Activated CD4-positive, CD25-positive, alpha-beta regulatory T cell (primary cell): ENCODE measurements at places on chromosomes 4 and X.
A peak's percentile ranks its signal among the peaks of the same experiment; 100 is the strongest.

- DNase-seq = peak; percentile 62
Measured at GRCh38 chrX:11757719-11758399, at the start of gene MSL3. Gene MSL3, plus strand, starts transcription at chrX:11758237. Its CDS starts 27 bp downstream, at chrX:11758264.

DNA sequence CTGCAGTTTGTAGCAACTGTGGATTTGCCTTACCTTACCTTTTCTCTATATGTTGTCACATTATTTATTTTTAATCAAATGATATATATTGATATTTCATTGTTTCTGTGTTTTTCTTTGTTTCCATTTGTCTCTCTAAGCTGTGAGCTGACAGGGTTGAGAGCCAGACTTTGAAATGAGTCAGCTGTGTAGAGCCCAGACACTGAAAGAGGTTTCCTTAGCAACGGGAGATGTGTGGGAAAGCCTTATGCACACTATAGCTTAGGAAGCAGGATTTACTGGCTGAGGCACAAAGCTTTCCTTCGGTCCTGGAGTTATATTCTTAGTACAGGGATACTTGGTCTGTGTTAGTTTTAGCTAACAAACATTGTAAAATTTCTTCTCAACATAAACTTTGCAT is 192.2 kb downstream of the FGF13 start:
- DNase-seq = no peak

DNA sequence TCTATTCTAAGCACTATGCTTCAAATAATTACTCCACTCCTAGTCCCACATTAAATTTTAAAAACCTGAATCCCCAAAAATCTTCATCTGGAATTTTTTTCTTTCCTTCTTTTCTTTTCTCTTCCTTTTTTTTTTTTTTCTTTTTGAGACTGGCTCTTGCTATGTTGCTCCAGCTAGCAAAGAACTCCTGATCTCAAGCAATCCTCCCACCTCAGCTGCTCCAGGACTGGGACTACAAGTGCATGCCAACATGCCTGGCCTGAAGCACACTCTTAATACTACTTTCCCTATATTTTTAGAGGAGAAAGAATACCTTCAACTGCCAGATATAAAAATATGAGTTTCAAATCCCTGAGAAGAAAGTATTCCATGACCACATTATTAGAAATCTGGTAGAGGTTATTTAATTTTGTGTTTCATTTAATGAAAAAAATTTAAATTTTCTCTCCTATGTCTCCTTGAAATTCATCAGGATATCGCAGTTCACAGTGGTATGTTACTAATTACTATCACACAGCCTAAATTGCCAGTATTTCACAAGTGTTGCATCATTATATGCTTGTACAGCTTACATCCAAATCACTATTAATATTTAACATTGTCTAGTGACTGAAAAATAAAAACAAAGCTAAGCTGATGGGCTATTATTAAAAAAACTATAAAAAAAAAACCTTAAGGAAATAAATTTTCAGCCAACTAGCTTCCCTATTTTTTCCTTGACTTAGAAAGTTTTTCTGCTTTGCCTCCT is 227.8 kb downstream of the NAF1 start:
- no peak for DNase-seq

GRCh38 chr4:77151241-77151640 is 5.8 kb upstream of the CCNG2 start:
- no peak for DNase-seq

DNA sequence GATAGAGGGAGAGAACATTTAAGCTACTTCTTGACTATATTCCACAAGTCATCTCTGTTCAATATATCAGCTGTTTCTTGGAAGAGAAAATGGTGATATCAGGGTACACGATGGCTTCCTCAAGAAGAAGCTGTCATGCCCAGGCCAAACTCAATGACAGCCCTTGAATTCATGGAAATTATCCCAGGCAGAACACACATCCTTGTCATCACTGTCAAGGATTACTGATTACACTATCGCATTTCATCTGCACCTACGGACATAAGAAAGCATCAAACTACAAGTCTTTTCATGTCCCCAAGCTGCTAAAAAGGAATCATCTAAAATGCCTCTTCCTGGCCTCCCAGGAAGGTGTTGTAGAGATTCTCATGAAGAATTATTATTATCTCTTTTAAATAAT is 165.2 kb upstream of the SLC7A11 start:
- no peak for DNase-seq

GRCh38 chr4:158481811-158482210 is 39.9 kb upstream of the RXFP1 start:
- DNase-seq = no peak

- no peak for DNase-seq
Measured at GRCh38 chr4:108094131-108094530, 74.6 kb downstream of the LEF1 start.

- DNase-seq = no peak
Measured at GRCh38 chrX:8803326-8803725, 2.1 kb upstream of the FAM9A start.

DNA sequence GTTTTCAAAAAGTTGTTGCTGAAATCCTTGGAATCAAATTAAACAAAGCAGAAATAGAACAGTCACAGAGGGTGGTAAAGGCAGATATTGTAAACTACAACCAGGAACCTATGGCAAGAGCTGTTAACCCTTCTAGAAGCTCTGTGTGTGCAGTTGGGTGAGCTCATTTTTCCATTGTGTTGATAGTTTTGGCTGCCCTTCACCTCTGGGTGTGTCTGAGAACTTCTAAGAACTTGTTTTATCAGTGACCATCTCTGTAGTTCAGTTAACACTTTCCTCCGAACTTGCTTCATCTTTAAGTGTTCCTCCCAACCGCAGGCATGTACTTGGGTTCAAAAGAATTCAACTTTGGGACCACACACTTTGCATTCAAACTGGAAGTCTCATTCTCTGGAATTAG is 32.7 kb downstream of the RBMX start:
- DNase-seq = no peak

DNA sequence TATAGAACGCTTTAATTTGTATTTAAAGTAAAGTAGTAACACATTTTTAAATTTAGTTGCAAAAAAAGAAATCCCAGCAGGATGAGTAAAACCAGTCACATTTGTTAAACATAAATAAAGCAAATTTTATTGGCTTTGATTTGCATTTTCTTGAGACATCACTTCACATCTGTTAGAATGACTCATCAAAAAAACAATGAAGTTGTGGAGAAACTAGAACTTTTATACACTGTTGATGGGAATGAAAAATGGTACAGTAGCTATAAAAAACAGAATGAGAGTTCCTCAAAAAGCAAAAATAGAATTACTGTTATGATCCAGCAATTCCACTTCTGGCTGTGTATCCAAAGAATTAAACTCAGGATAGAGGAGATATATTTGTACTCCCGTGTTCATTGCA is 454.0 kb upstream of the KLHL4 start:
- no peak for DNase-seq

DNA sequence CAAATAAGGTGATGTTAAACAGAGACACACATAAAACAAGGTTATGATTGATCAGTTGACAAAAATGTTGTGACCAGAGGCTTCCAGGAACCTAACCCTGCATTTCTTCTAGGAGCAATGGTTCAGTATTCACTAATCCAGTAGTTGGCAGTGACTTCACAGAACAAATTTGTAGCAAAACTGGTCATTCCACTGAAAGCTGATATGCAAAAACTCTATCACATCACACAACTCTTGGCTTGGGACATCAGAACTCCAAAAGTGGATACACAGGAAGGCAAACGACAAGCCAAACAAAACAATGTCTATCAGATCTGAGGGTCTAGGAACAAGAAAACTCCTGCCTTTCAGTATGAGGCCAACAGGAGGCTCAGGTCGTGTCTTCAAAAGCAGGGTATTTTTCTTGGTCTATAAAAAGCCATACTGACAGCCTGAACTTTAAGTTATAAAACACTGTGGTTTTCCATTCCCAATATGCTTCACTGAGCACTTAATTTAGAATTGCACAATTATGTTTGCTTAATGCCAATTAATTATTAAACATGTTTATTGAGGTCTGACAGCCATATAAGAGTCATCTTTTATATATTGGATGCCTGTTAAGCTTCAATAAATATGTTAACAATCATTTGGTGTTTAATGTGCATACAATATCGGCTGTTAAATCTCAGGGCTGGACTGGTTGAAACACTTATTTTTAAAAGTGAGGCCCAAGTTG is 45.6 kb downstream of the SOD3 start:
- DNase-seq = no peak

- no peak for DNase-seq
Measured at GRCh38 chrX:46941341-46941740, 29.1 kb downstream of the JADE3 start.

- DNase-seq = no peak
Measured at GRCh38 chr4:41426539-41426938, 111.4 kb upstream of the LIMCH1 start.

DNA sequence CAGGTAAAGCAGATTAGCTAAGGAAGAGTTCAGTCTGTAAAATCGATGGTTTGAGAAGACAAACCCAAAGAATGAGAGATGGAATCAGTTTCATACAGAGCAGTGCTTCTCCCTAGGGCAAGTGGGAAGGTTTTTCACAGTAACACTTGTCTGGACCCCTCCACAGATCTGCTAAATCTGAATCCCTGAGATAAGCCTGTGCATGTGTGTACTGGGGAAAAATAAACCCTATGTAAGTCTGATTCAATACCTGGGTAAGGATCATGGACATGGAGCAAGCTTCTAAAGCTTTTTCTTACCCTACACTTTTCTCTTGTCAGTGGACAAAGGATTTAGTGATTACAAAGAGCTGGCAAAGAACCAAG is 13.6 kb downstream of the ELOVL6 start:
- no peak for DNase-seq

DNA sequence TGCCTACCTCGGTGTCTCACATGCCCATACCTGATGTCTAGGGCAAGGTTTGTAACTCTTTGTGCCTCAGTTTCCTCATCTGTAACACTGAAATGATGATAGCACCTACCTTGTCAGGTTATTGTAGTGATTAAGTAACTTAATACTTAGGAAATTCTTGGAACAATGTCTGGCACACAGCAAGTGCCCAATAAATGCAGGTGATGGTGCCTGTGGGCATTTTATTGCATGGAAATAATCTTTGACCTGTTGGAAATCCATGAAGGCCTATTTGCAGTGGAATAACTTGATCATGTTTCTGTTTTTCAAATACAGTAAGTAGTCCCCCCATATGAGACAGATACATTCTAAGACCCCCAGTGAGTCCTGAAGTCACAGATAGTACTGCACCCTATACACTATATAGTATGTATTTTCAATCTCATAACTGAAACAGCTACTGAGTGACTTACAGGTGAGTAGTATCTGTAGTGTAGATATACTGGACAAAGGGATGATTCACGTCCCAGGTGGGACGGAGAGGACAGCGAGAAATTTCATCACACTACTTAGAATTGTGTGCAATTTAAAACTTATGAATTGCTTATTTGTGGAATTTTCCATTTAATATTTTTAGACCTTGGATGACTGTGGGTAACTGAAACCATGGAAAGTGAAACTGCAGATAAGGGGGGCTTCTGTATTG is 42.1 kb downstream of the AFF1 start:
- DNase-seq = no peak

DNA sequence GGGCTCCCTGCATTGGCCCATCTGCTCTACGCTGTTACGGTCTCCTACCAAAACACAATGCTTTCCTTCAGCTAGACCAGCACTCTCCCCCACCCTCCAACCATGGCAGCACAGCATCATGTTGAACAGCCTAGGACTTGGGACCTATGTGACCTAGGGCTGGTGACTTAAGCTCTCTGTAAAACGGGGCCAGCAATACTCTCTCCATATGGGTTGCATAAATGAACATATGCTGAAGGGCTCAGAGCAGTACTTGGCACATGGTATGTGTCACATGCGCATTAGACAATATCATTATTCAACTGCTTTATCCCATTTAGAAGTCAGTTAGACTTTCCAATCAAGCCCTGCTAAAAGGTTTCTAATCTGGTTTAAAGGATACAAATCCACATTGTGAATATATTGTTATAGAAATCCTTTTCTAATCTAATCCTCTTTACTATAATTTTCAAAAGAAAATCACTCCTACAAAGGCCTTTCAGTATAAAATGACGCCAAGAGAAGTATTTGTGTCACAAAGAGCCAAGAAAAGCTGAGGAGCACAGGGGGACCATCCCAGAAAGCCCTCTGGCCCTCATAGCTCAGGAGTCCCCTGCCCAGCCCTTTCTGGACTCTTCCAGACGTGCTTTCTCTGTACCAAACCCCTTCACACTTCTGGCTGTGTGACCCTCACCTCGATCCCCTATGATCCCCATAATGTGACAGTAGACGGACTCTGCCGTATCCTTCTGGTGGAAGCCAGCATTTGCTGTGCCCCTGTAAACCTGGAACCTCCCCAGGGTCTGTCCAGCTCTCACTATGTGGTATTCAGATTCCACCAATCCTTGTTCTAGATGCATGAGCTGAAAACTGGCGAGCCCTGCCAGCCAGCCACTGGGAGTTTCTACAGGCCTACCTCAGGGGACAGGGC is 42.3 kb downstream of the NSG1 start:
- DNase-seq = no peak

DNA sequence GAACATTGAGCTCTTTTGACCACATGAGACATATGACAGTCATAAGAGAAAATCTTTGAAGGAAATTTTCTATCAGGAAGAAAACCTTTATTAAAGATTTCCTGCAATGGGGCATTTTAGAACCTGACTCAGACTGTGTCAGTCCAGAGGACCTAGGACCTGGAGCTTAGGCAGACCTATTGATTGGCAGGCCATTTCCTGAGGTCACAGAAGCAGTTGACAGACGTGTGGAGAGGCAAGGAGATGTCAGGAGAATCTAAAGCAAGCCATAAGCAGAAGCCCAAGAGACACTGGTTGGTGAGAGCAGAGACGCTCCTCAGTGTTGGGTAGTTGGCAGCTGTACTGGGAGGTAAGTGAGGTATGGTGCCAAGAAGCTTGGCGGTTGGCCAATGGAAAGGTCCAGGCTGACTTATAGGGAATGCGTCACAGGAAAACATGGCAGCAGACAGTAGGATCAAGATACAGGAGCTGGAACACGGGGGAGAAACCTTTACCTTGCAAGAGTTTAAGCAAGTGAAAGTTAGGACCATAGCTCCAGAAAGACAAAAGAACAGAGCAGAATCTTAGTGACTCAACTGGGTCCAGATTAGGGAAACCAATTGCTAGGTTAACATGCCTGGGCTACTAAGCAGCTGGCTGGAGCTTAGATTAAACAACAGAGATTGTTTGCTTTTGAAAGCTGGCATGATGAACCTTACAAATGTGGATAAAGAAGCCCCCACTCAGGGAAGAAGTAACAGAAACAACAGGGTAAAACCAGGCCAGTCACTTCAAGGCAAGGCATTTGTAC is 18.6 kb downstream of the PALLD start:
- DNase-seq = no peak

DNA sequence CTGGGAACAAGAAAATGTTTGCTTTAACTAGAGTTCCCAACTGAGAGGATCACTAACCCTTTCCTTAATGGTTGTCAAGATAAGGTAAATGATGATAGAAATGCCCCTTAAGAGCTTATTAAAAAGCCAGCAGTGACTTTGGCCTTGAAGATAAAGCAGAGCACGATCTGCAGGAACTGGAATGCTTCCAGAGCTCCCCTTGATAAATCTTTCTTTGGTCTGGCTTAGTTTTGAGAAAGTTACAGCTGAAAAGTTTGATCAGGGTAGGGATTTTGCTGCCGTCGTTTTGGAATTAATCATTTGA is 64.0 kb downstream of the PTTG2 start:
- DNase-seq = no peak
